Progenitor cell of endocrine pancreas (in vitro differentiated cells): ENCODE measurements at places on chromosomes 2 and 18. TPM values are rescaled to one million over a fixed set of nuclear protein-coding genes. Genes with fewer than 3 reads are reported as not detected.

GRCh38 chr18:25832001-25832604, 258.3 kb downstream of the SS18 start:
- H3K4me3 ChIP-seq = no peak overlapping the region

DNA sequence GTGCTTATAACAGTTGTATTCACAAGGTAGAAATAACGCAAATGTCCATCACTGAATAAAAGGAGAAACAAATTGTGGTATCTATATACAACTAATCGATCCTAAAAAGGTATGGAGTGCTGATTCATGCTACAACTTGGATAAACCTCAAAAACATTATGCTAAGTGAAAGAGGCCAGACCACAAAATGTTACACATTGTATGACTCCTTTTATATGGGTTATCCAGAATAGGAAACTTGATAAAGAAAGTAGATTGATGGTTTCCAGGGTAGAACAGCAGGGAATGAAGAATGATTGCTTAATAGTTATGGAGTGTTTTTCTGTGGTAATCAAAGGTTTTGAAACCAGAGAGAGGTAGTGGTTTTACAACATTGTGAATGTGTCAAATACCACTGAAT, 432.2 kb upstream of the TRIB2 start:
- DNase-seq = no peak
- H3K36me3 ChIP-seq = peaks cover 2% of the 10 kb centered on the region
- H3K4me1 ChIP-seq = peaks cover 10% of the 10 kb centered on the region
- no peaks in the 10 kb centered on the region for H3K27me3 ChIP-seq
- no peak overlapping the region for H3K27ac ChIP-seq
- no peak overlapping the region for H3K4me3 ChIP-seq

- no peak for DNase-seq
- no peak overlapping the region for H3K27ac ChIP-seq
- no peak overlapping the region for H3K4me3 ChIP-seq
Measured at GRCh38 chr2:227370791-227371312, 8.3 kb downstream of the TM4SF20 start.

The BOLA3 gene
- 23.8 and 24.8 TPM in 2 replicates for total RNA-seq

The ALPP gene
- total RNA-seq = not detected in 2 replicates

The EFR3B gene
- total RNA-seq = 22.1 and 23.3 TPM in 2 replicates

DNA sequence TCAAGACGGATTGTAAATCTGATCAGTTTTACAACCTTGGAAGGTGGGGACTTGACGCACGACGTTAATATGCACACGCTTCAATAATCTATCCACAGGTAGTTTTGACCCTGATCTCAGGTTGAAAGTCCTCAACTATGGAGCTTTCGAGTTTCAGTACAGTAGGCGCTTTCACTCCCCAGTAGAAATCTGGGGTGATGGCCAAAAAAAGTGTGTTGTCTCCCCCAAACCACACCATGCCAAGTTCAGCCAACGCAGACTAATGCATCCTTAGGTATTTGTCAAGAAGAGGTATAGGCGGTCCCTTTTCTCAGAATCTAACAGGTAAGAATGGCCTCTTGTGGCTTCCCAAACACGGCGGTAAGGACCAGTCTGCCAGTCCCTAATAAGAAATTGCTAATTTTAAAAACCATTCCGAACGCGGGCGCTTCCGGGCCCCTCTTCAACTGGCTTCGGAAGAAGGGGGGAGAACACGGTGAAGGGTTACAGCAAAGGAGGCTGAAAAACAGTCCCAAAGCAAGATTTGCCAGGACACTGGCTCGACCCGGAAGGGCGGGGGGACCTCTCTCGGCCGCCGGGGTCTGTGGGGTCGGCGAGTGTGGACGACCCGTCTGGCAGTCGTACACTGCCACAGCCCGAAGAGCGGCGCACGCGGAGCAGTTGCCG, 659 bp downstream of the FAM210A start:
- H3K4me1 ChIP-seq = peaks cover 25% of the 10 kb centered on the region
- H3K4me3 ChIP-seq = peak overlapping the region; percentile 95
- no peak for DNase-seq
- H3K27me3 ChIP-seq = no peaks in the 10 kb centered on the region
- peak overlapping the region; percentile 89 for H3K27ac ChIP-seq

DNA sequence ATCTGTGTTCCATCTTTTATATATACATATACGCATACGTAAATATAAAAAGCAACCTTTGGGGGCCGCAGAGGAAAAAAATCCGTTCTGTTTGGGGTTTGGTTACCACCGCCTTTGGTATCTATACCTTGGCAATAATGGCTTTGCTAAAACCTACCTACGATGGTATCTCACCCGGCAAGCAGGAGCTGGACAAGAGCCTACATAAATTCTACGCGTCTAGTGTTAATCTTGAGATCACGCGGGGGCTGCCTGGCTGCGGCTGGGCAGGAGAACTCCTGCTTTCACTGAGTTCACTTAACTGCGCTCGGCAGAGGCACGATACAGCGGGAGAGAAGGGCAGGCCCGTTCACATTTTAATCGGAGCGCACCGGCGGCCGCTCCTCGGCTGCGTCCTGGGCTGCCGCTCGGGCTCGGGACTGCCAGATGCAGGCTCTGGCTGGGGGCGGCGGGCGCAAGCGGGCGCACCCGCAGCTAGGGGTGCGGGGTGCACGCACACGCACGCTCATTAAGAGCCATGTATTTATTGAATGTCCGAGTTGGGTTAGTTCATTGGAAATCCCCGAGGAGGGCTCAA, 1.7 kb upstream of the POU3F3 start:
- no peak for DNase-seq
- peak overlapping the region; percentile 37 for H3K4me3 ChIP-seq
- H3K4me1 ChIP-seq = peaks cover 11% of the 10 kb centered on the region
- no peak overlapping the region for H3K27ac ChIP-seq
- H3K27me3 ChIP-seq = peaks cover 83% of the 10 kb centered on the region

DNA sequence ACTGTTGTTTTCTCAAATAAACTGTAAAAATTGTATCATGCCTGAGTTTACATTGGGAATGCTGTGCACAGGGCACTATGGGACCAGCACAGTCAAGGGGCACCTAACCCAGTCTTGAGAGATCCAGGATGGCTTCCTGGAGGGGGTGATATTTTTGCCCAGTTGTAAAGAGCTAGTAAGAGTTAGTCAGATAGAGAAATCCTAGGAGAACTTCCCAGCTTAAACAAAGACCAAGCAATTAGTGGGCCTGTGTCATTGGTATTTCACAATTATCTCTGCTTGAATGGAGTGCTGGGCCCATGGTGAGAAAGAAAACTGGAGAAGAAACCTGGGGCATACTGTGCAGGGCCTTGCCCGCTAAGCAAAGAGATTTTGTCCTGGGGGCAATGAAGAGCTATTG, 12.2 kb downstream of the XDH start:
- H3K4me1 ChIP-seq = no peaks in the 10 kb centered on the region
- H3K27me3 ChIP-seq = no peaks in the 10 kb centered on the region
- H3K4me3 ChIP-seq = no peak overlapping the region
- H3K27ac ChIP-seq = no peak overlapping the region
- DNase-seq = no peak

DNA sequence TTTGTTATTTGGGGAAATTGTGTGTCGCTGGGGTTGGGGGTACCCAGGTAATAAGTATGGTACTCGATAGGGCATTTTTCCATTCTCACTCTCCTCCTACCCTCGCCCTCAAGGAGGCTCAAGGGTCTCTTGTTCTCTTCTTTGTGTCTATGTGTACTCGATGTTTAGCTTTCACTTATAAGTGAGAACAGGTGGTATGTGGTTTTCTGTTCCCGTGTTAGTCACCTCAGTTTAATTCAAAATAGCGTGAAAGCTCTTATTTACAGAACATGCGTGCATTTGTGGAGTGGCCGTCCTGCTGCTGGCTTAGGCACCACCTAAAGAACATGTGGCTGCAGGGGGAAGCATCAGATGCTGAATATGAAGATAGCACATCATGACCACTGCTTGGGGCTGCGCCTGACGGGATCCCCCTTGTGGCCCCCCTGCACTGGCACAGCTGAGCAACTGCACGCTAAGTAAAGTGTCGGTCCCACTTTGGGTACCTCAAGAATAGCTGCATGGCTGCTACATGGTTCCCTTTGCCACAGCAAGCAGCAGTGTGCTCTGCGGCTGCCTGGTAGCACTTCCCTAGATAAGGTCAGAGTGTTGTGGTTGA, 569.0 kb downstream of the DCDC2C start:
- no peak for DNase-seq
- H3K4me1 ChIP-seq = no peaks in the 10 kb centered on the region
- no peak overlapping the region for H3K27ac ChIP-seq
- H3K36me3 ChIP-seq = no peaks in the 10 kb centered on the region
- H3K27me3 ChIP-seq = peaks cover 7% of the 10 kb centered on the region

DNA sequence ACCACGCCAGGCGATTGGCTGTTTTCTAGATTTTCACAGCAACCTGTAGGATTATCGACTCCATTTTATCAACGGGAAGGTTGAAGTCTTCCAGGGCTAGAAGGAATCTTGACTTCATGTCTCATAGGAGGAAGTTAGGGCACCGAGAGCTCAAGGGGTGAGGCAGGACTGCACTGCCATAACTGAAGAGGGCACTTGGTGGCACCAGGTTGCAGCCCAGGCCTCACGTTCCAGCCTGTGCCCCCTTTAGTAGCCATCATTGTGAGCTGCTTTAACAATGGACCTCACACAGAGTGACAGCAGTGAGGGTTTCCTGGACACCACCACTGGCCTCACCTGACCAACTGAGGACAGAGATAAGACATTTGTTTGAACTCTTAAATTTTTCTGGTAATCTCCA, 22.9 kb upstream of the RPL37A start:
- peaks cover 16% of the 10 kb centered on the region for H3K36me3 ChIP-seq
- no peak overlapping the region for H3K27ac ChIP-seq
- peaks cover 2% of the 10 kb centered on the region for H3K4me1 ChIP-seq
- no peaks in the 10 kb centered on the region for H3K27me3 ChIP-seq
- H3K4me3 ChIP-seq = no peak overlapping the region

- no peak overlapping the region for H3K4me3 ChIP-seq
Measured at GRCh38 chr2:211162911-211163310, 606.5 kb downstream of the CPS1 start.

The OTOS gene
- total RNA-seq = not detected in 2 replicates

GRCh38 chr2:198930170-198930569, 527.6 kb downstream of the SATB2 start:
- H3K4me1 ChIP-seq = peaks cover 2% of the 10 kb centered on the region
- peaks cover 3% of the 10 kb centered on the region for H3K27me3 ChIP-seq
- H3K27ac ChIP-seq = no peak overlapping the region

- no peak overlapping the region for H3K4me3 ChIP-seq
- no peaks in the 10 kb centered on the region for H3K4me1 ChIP-seq
- H3K27ac ChIP-seq = no peak overlapping the region
- DNase-seq = no peak
Measured at GRCh38 chr2:84870306-84870705, 10.6 kb downstream of the TRABD2A start.

- no peaks in the 10 kb centered on the region for H3K27me3 ChIP-seq
- H3K4me1 ChIP-seq = peaks cover 6% of the 10 kb centered on the region
- no peaks in the 10 kb centered on the region for H3K36me3 ChIP-seq
Measured at GRCh38 chr2:102932501-102932900, 170.7 kb downstream of the TMEM182 start.

- no peak for DNase-seq
- H3K27ac ChIP-seq = no peak overlapping the region
- H3K36me3 ChIP-seq = no peaks in the 10 kb centered on the region
- no peaks in the 10 kb centered on the region for H3K27me3 ChIP-seq
- H3K4me3 ChIP-seq = no peak overlapping the region
- H3K4me1 ChIP-seq = peaks cover 4% of the 10 kb centered on the region
Measured at GRCh38 chr2:189088591-189089205, 90.9 kb downstream of the COL5A2 start.

The CNDP1 gene
- 0.29 and 0.38 TPM in 2 replicates for total RNA-seq

DNA sequence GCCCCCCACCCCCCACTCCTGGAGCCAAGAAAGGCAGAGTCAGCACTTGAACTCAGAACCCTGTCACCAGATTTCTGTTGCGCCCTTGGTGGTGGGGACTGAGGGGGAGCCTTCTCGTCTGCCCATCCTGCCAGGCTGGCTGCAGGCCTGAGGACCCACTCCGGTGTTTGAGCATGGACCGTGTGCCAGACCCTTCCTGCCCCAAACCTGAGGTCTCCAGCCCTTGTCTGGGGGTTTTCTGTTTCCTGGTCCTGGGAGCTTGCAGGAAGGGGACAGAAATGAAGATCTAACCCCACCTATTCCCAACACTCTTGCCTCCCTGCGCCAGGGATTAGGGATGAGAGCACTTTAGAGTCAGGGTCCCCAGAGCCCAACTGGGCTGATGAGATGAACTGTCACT, 190.6 kb downstream of the HAUS1 start:
- no peak overlapping the region for H3K4me3 ChIP-seq
- no peaks in the 10 kb centered on the region for H3K27me3 ChIP-seq
- H3K27ac ChIP-seq = no peak overlapping the region
- DNase-seq = no peak
- no peaks in the 10 kb centered on the region for H3K4me1 ChIP-seq

DNA sequence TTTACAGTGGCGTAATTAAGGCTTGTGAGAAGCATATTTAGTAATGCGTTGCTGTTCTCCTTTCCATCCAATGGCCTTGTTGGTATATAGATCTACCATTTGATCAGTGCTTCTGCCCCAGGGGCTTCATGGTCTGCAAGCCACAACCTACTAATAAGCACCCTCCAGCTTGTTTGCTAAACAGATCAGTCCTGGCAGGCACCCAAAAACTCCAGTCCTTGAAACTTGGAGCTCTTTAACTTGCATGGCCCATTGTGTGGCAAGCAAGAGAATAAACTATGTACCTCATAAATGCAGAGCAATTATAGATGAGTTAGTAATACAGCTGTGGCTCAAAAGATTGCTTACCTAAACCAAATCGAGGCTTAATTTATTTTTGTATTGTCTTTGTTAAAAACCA, 158.5 kb downstream of the FTCDNL1 start:
- H3K27ac ChIP-seq = no peak overlapping the region
- no peak for DNase-seq
- H3K4me3 ChIP-seq = no peak overlapping the region
- H3K36me3 ChIP-seq = no peaks in the 10 kb centered on the region
- H3K4me1 ChIP-seq = no peaks in the 10 kb centered on the region

GRCh38 chr2:71702071-71702970, 249.0 kb downstream of the DYSF start:
- H3K4me3 ChIP-seq = no peak overlapping the region
- no peak overlapping the region for H3K27ac ChIP-seq
- no peaks in the 10 kb centered on the region for H3K36me3 ChIP-seq
- peaks cover 4% of the 10 kb centered on the region for H3K4me1 ChIP-seq

DNA sequence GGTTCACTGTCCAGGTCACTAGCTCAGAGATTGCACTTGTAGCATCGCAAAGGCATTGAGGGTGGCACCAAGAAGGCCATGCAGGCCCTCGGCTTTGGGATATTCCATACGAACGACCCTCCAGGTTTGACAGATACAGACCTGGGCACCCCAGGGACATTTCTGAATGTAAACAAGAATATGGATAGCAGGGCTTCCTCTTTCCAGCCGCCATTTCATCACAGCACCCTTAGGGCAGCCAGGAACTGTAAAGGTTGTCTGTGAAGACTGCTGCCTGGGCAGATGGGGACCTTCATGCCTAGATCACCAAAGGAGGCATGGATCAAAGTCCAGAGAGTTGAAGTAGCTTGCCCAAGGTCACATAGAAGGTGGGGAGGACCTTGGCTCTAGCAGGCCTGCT, 70.5 kb downstream of the ACTR2 start:
- no peak overlapping the region for H3K27ac ChIP-seq
- peaks cover 28% of the 10 kb centered on the region for H3K4me1 ChIP-seq
- no peak overlapping the region for H3K4me3 ChIP-seq
- H3K36me3 ChIP-seq = peaks cover under 1% of the 10 kb centered on the region

- no peak for DNase-seq
- H3K27me3 ChIP-seq = peaks cover 88% of the 10 kb centered on the region
- peaks cover 5% of the 10 kb centered on the region for H3K4me1 ChIP-seq
- peak within 1 kb of the TSS; percentile 35 for H3K27ac ChIP-seq
- H3K4me3 ChIP-seq = no peak within 1 kb of the TSS
- no peaks in the 10 kb centered on the region for H3K36me3 ChIP-seq
Measured at GRCh38 chr18:904218-905090, at the start of gene ADCYAP1. Gene ADCYAP1, plus strand, starts transcription at chr18:904871. Its CDS starts 516 bp downstream, at chr18:905387.
